ENCODE measurements at places on chromosomes 5 and 9. TPM values are rescaled to one million over a fixed set of nuclear protein-coding genes. Genes with fewer than 3 reads are reported as not detected.

Gene SLC34A3
- not detected for total RNA-seq

Gene SLC6A7
- not detected for total RNA-seq

Gene OLFML2A
- total RNA-seq, result not detected

Gene TAF11L5
- total RNA-seq, result not detected

Gene TMOD1
- 0.48 TPM for total RNA-seq

Gene TIMD4
- total RNA-seq, result 3.4 TPM

Gene REEP2
- 0.60 TPM for total RNA-seq

Gene IFNB1
- total RNA-seq, result not detected

Gene SPINK5
- not detected for total RNA-seq

Gene OR1Q1
- total RNA-seq, result not detected
